BE2C (cell line): ENCODE measurements at places on chromosomes 5 and 9.

- no peak for DNase-seq
These were observed 15.3 kb downstream of the TGFBI start for GRCh38 chr5:136043968-136044610.

- DNase-seq, result no peak
These were observed 98.6 kb downstream of the GIN1 start for GRCh38 chr5:103021314-103021713.

- no peak for DNase-seq
These were observed 509.7 kb downstream of the PSAT1 start for GRCh38 chr9:78806492-78807160.

GRCh38 chr9:132912131-132912530 lies 32.3 kb downstream of the TSC1 start:
- no peak for DNase-seq

DNA sequence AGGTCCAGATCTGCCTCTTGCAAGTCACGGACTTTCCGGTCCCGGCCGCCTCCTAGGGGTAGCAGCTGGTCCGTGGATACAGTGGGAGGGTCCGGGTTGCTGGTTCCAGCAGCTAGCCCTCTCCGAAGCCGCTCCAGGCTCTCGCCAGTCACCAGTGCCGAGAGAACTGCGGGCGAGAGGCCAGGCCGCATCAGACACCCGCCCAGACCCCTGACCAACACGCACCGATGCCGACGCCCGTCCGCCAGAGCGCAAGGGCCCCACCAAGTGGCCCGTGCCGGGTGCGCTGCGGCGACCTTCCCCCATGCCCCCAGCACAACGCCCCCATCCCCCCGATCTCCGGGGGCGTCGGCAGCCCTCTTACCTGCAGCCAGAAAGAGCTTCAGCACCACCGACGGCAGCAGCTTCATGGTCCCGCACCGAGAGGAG lies 470 bp downstream of the HBEGF start:
- peak; percentile 71 for DNase-seq

DNA sequence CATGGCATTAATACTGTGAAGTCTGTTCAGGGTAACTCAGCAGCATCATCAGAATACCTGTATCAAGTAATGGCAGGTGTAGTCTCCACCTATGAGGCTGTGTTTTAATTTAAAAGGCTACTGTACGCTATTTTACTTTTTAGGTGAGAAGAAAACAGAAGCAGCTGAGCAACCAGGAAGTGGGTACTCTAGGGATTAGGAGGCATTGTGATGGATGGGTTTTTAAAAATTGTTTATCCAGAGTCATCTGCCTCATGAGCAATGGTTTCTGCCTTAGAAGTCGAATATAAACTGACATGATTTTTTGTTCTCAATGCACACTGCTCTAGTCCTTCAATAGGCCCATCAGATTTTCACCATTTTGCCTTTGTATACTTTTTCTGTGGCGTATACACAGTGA lies 42.6 kb downstream of the PSIP1 start:
- no peak for DNase-seq

- no peak for DNase-seq
These were observed 249.0 kb upstream of the ADRA1B start for GRCh38 chr5:159667286-159667685.

DNA sequence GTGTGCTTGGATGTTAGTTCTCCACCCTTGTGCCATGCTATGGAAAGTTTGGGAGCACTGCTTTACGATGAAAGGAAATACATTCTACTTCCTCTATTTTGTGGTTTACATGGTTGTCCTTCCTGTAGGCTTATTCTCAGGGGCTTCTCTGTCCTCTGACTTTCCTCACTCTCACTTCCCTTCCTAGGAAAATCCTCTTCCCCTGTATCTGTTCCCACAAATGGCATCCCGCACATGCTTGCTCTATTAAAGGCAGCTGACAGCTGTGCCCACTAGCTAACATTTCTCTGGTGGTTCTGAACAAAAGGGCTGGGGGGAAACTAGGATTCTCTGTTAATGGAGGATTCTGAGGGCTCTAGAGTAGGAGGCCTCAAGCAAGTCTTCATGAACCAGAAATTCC lies 52.4 kb downstream of the FAM170A start:
- DNase-seq, result no peak

DNA sequence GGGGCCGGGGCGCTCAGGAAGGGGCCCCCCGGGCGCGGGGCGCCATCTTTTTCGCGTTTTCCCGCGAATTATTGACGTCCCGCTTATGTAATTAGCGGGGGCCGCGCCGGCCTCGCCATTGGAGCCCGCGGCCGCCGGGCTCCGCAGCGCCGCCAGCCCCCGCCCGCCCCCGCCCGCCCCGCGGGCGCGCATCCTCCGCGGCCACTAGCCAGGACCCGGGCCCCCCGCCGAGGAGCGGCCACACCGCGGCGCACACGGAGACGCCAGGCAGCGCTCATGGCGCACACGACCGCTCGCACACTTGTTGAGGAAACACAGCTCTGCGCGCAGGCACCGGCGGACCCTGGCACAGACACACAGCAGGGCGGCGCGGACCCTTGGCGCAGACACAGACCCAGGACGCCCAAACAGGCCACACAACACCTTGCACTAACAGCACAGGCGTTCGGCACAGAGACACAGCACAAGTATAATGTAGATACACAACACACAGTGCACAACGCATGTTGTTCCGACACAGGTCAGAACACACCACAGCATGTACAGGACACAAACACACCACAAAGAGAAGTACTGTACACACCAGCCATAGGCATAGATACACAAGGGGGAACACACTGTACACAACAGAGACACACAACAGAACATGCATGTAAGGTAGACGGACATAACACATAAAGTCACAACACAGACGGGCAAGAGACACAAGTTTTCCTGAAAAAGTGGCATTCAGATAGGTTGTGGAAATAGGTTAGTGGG lies 467 bp upstream of the PHF19 start:
- peak; percentile 88 for DNase-seq
